Myocyte (in vitro differentiated cells): ENCODE measurements at places on chromosomes 16 and 17. TPM values are rescaled to one million over a fixed set of nuclear protein-coding genes. Genes with fewer than 3 reads are reported as not detected.

GRCh38 chr16:1526608-1527555 is 6.6 kb upstream of the TMEM204 start:
- DNase-seq: no peak

The HOXB6 gene
- total RNA-seq: 13.5 and 22.9 TPM in 2 replicates

The AARSD1 gene
- 30.6 and 38.4 TPM in 2 replicates for total RNA-seq

- peak; percentile 75 for DNase-seq
These were observed 16.7 kb downstream of the C16orf54 start for GRCh38 chr16:29729116-29729521.

The SCNN1G gene
- not detected in 2 replicates for total RNA-seq

The ITGAX gene
- 0.40 TPM in 1 of 2 replicates, not detected in the other for total RNA-seq
